H9 (cell line): ENCODE measurements at places on chromosomes 7 and 10. TPM values are rescaled to one million over a fixed set of nuclear protein-coding genes. Genes with fewer than 3 reads are reported as not detected.

DNA sequence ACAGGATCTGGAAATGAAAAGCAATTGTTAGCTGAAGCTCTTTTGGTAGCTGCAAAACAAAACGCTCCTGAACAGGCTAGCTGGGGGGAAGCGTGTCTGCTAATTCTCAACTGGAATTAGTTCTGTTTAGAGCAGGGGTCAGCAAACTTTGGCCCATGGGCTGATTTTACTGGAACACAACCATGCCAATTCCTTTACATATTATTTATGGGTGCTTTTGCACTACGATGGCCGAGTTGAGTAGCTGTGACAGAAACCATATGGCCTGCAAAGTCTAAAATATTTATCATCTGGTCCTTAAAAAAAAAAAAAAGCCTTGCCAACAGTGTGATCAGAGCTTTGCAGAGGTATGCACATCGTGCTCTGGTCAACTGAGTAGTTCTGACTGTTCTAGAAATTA is 108.4 kb upstream of the PDLIM1 start:
- no peak for DNase-seq

- DNase-seq, result no peak
These were observed 42.2 kb downstream of the SUFU start for GRCh38 chr10:102545997-102546396.

GRCh38 chr7:107994421-107995030 is 8.4 kb downstream of the LAMB1 start:
- DNase-seq, result no peak

DNA sequence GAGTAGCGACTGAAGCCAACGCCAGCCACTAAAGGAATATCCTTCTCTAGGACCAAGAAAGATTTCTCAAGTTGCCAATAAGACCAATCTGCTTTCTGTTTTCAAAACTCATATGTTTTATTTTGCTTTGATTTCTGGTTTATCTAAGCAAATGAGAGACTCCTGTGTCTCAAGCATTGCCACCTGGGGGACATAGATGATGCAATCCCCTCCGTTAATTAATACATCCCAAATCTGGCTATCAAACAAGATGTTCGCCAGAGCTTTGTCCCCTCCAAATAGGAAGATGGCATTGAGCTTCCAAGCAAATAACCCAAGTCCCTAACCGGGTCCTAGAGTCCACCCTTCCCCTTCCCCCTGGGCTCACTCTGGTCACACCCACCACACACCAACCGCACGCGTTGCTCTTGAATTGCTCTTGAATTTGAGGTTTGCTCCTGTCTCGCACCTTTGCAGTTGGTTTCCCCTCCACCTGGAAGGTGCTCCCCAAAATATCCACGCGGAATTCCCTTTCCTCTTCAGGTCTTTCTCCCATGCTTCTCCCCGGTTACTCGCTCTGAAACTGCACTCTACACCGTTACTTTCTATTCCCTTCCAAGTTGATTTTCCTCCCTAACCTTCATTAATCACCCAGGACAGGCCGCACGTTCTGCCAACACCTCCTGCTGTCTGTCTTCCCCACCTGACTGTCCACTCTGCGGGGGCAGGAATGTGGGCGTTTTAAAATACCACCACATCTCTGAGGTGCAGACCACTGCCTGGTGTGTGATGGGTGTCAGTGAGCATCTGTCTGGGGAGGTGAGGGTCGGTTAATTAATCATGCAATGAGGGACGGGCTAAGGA is 64.1 kb upstream of the RNF32 start:
- DNase-seq, result no peak

DNA sequence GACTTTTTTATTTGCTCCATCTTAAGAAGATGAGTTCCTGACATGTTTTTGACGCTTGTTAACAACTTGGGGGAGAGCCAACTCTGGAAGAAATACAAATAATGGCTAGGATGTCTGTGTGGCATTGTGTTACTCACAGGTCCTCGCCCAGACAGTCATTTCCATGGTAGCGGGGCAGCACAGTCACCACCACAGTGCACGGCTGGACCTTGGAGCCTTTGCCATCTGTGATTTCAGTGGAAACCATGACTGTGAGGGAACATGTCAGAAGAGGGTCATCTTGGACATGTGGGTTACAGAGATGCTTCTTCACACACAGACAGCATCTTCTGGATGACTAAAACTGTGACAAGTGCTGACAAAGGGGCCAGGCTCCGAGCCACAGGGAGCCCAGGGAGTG is 74.5 kb downstream of the PKD1L1 start:
- no peak for DNase-seq

- no peak for DNase-seq
These were observed 4.8 kb downstream of the PALS2 start for GRCh38 chr7:24578052-24578451.

- no peak for DNase-seq
These were observed 43.7 kb downstream of the CPXM2 start for GRCh38 chr10:123847686-123848432.

DNA sequence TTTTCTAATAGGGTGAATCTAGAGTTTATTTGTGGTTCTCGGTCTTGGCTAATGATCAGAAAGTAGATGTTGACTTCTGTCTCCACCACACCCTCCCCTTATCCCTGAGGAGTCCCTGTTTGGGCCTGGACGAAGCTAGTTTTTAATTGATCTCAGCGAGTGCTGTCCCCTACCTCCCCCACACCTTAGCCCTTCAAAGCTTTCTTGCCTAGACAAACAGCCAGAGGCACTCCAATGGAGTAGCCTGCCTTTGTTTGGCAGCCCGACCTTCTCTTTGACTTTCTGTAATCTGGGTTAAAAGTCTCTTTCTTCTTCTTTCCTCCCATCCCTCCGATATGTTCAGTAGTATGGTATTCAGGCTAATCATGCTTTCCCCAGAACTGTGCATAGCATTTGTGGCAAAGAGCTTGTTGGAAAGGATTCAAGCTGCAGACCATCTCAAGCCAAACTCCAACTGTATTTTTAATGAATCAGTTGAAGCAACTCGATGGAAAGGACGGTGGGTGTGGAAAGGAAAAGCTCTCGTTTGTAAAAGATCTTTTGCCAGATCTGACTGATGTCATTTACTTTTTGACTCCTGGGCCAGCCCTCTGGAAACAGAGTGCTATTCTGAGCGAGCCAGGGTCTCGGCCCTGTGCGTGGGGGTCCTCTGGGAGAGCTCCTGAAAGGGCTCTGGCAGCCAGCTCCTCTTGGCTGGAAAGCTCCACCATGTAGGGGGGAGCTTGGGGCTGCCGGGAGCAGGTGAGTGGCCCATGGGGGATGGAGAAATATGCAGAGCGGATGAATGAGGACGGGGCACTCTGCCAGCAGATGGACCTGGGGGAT is 4.5 kb downstream of the FAM180A start:
- no peak for DNase-seq

- DNase-seq, result no peak
These were observed 47.6 kb upstream of the ELFN1 start for GRCh38 chr7:1622441-1622840.

- DNase-seq, result no peak
These were observed 46.9 kb downstream of the ZNF438 start for GRCh38 chr10:30984563-30985328.

GRCh38 chr7:69341288-69341687 is 257.0 kb upstream of the AUTS2 start:
- DNase-seq, result no peak

DNA sequence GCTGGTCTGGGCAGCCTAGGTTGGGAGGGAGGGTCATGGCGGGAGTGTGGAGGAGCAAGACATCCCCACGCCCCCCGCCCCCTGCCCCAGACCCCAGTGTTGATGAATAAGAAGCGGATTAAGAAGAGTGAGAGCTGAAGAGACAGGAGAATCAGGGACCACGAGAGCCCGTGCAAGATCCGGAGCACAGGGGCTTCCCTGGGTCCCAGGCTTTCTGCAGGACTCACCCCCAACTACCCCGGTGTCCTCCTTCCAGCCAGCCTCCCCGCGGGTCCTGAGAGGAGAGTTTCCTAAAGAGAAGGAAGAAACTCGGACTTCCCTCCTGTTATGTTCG is 20.1 kb downstream of the GHRHR start:
- no peak for DNase-seq

DNA sequence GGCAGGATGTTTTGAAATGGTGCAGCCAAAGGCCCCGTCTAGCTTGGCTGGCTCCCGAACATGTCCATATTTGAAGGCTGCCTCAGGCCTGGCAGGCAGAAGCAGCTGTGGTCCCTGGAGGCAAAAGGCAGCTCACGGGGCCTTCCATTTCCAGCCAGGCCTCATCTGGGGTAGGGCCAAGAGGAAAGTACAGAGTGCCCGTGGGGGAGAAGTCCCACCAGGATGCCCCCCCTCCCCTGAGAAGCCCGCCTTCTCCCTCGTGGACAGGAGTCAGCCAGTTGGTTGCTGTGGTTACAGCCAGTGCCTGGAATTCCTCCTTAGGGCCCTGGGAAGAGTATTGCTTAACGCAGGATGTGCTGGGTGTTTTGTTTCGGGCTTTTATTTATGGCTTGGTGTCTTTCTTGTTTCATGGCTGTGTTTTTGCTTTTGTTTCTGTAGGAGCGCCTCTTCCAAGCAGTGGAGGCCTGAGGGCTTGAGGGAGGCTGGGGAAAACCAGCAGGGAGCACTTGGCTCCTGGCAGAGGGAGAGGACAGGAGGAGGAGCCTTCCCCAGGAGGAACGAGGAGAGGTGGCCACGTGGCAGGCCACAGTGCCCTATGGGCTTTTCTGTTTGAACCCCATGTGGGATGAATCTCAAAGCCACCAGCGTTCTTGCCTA is 45.4 kb downstream of the CHST3 start:
- DNase-seq, result no peak

DNA sequence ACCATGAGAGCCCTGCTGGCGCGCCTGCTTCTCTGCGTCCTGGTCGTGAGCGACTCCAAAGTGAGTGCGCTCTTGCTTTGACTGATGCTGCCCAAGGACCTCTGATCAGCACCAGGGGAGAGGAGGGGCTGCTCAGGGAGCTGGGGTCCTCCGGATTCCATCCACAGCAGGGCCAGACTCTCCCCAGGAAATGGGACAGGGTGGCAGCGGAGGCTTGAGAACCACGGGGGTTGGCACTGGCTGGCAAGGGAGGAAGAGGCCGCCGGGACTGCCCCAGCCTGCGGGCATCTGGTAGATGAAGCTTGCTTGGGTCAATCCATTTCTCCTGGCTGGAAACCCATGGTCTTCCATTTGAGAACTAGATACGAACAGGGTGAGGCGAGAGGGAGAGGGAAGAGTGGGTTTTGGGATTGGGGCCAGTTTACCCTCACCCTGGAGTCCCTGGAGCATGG is 647 bp downstream of the PLAU start:
- DNase-seq, result no peak

DNA sequence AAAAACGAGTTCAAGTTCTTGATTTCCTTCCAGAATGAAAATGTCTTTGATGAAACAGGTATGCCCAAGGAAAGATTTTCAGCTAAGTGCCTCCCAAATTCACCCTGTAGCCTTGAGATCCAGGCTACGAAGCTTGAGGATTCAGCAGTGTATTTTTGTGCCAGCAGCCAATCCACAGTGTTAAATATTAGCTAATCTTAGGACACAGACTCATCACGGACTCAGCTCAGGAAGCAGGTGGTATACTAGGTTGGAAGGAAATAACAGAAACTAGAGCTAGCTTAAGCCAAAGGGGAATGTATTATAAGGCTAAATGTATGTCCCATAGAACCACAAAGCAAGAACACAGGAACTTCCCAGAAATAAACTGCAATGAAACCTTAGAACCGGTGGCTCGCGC is 151.0 kb upstream of the PRSS1 start:
- DNase-seq, result no peak

DNA sequence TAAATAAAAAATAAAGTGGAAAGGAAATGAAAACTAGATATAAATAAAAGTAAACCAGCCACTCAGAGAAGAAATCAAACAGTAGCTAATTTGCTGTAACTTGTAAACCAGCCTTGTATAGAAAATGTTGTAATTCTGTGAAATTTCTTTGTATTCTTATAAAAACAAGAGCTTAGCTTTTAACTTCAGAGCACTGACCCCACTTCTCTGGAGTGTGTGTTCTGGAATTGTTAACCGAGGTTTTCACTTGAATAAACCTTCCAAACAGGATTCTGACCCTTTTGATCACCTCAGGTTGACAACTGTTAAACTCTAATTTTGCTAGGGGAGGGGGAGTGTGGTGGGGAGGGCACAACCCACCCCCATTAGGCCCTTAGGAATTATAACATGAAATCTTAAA is 151.9 kb upstream of the TRIM24 start:
- no peak for DNase-seq

DNA sequence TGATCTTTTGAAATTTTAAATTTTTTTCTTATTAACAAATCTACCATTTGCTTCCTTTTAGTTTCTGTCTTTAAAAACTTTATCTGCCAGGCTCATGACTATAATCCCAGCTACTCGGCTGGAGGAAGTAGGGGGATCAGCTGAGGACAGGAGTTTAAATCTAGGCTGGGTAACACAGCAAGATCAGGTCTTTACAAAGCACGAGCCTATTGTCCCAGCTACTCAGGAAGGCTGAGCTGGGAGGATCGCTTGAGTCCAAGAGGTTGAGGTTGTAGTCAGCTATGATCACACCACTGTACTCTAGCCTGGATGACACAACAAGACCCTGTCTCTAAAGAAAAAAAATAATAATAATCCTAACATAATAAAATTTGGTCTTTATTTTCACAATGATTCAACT is 17.5 kb downstream of the DPY19L1 start:
- DNase-seq, result no peak

DNA sequence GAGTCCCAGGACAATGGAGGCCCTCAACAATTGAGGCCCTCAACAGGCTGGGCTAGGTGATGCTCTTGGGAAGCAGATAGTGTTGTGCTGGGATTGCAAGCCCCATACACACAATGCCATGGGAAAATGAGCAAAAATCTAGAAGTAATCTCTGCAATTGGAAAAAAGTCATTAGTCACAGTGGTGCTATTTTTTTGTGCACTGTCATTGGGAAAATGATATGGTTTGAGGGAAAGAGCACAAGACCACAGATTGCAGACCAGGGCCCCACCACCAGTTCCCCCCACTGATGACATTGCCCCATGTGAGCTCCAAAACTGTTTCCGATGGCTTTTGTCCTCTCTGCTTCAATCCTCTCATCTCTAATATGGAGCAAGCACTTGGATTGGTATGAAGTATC is 1.9 kb downstream of the KCTD7 start:
- no peak for DNase-seq

The SUGCT gene
- total RNA-seq, result 2.7 and 5.4 TPM in 2 replicates

The PON3 gene
- total RNA-seq, result not detected in 2 replicates

The FANK1 gene
- 0.39 and 0.68 TPM in 2 replicates for total RNA-seq

The WNT16 gene
- not detected in 2 replicates for total RNA-seq

The VOPP1 gene
- 55.7 and 56.8 TPM in 2 replicates for total RNA-seq

The PNPLA8 gene
- 10.7 and 11.7 TPM in 2 replicates for total RNA-seq

The AGK gene
- total RNA-seq, result 30.6 and 35.1 TPM in 2 replicates

The CYP3A5 gene
- 0.22 TPM in 1 of 2 replicates, not detected in the other for total RNA-seq

The CREB3L2 gene
- 58.1 and 60.7 TPM in 2 replicates for total RNA-seq

The TEX47 gene
- not detected in 2 replicates for total RNA-seq
